Kidney (tissue), 22 donors: ENCODE measurements at places on chromosomes 11 and 22.

GRCh38 chr11:74004759-74005615 is 3.9 kb downstream of the UCP3 start:
- no peak for DNase-seq

- no peak for DNase-seq
These were observed 67.2 kb downstream of the MYO7A start for GRCh38 chr11:77195071-77195755.

DNA sequence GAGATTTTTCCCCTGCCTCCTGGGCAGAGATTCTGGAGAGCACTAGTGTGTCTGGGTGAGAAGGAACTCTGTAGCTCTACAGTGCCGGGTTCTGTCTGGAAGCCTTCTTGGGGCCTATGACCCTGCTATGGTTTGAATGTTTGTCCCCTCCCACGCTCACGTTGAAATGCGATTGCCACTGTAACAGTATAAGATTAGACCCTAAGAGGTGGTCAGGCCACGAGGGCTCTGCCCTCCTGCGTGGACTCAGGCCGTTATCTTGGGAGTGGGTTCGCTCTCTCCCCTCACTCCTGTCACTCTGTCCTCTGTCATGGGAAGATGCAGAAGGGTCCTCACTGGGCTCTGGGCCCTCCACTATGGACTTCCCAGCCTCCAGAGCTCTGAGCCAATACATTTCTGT is 3.5 kb downstream of the AP5B1 start:
- no peak for DNase-seq

DNA sequence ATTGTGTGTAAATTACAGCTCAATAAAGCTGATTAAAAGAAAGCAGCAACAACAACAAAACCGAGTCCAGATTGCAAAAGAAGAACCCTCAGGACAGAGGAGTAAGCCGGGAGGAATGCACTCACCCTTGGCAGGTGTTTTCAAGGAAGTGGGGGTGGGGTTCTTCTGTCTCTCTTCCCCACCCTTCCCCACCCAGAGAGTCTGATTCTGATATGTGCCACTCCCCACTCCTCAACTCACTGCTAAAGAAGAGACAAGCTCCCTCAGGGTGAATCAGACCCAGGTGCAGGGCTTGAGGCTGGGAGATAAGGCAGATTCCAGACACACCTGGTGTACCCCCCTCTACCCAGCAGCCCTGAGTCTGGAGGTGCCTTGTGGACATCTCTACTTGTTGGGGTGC is 38.4 kb upstream of the PHF21A start:
- no peak for DNase-seq

- DNase-seq: no peak
These were observed 3.8 kb upstream of the FDX1 start for GRCh38 chr11:110425751-110426545.

DNA sequence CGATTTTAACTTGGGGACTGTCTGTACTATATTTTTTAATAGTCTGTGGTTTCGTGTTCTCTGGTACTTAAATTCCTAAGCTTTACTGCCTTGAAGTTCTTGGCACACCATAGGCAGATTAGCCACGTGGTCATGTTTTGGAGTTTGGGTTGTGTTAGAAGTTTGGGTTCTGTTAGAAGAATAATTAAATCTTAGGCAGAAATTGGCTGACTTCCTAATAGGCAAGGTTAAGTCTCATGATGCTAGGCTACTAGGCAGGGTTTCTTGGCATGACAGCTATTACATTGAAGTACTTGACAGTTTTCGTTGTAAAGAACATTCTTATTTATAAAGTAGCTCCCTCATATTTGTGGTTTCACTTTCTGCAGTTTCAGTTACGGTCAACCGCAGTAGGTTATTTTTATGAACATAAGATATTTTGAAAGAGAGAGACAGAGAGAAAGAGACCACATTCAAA is 30.0 kb upstream of the MMP7 start:
- no peak for DNase-seq

- peak; percentile 87 for DNase-seq
These were observed 11.8 kb downstream of the LTBP3 start for GRCh38 chr11:65546217-65546958.

DNA sequence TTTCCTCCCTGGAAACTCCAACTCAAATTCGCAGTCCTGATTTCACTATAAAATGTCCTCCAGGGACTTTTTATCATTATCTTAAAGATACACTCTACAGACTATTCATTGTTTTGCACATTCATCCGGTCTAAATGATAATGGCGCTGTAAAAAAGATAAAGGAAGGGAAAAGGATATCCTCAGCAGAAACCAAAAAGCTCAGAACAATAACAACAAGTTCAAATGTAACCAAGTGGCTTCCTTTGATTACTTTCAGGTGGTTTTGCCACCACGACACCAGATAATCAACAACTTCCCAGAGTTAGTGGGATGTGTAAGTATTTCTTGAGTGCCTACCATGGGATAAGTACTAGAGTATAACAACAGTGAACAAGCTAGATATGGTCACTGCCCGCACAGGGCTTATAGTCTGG is 26.3 kb downstream of the PRCP start:
- DNase-seq: no peak

DNA sequence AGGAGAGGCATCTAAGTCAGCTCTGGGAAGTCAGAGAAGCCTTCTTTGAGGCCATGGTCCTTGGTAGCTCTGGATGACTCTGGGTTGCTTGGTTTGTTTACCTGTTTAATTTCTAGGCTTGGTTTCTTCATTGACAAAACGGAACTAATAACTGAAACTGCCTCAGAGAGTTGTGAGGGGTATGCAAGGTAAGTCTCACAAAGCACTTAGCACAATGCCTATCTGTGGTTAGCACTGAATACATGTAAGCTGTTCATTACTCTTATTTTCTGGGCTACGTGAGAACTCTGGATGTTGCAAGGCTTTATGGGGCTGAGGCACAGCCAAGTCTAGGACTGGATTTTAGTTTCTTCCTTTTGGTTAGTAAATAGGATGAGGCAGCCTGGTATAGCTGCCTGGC is 225.8 kb upstream of the NCAM1 start:
- no peak for DNase-seq

DNA sequence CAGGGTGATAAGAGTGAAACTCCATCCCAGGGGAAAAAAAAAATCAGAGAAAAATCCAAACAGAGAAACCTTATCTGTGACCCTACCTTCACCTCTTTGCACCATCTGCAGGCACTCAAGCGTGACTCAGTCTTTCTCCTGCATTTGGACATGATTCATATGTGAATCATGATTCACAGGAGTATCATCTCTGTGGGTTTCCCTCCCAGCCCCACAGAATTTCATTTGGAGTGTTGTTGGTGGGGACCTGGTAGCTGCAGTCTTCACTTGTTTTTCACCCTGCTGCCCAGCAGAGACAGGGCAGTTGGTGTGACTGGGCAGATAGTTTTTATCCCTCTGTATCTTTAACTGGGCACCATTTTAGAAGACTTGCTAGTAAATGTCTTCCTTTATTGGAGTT is 75.7 kb downstream of the DEPDC5 start:
- DNase-seq: no peak

DNA sequence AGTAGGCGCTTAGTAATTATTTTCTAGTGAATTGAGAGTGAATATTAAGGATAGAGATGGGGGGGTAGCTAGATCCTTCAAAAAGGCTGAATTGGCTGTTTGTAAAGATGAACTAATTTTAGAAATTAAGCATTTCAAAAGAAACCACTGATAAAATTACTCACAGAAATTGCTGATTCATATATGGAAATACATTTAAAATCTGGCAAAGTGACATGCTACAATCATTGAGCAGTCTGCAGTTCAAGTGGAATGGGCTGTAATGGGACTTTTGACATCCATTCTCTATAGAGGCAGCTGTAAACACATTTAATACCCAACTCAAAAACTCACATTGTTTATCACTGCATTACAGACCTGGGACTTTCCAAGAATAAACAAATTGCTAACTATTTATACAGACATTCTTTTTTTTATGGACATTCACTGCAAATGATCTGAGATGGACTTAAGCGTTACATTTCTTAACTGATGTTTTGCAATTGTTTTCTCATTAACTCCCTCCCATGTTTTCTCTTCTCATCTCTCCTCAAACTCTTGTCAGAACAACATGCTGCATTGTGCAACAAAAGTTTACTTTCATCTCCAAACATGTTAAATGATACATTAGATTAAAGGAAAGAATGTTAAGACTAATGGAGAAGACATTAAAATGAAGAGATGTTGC is 42.1 kb upstream of the MMP7 start:
- DNase-seq: no peak

DNA sequence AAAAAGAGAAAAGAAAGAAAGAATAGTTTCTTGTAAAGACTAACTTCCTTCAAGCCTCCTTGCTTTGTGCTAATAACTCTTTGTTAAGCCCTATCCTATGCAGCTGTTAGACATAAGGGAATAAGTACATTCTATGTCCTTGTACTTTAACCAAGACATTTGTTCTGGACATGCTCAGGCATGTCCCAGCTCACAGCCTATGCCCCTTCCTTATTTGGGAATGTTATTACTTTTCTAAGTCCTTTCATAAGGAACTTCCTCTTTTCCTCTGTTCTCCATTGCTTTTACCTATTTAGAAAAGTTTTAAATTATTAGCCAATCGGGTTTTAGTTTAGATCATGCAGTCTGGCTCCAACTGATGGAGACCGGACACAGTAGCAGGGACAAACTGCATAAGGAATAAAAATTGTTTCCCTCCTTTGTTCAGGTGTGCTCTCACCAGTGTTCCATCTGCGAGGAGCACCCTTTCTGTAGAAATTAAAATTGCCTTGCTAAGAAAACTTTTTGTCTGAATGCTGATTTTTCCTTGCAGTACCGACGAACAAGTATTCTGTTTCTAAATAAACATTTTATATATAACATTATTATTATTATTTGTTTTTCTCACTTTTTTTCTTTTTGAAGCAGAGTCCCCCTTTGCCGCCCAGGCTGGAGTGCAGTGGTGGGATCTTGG is 21.6 kb upstream of the SPINDOC start:
- DNase-seq: no peak

DNA sequence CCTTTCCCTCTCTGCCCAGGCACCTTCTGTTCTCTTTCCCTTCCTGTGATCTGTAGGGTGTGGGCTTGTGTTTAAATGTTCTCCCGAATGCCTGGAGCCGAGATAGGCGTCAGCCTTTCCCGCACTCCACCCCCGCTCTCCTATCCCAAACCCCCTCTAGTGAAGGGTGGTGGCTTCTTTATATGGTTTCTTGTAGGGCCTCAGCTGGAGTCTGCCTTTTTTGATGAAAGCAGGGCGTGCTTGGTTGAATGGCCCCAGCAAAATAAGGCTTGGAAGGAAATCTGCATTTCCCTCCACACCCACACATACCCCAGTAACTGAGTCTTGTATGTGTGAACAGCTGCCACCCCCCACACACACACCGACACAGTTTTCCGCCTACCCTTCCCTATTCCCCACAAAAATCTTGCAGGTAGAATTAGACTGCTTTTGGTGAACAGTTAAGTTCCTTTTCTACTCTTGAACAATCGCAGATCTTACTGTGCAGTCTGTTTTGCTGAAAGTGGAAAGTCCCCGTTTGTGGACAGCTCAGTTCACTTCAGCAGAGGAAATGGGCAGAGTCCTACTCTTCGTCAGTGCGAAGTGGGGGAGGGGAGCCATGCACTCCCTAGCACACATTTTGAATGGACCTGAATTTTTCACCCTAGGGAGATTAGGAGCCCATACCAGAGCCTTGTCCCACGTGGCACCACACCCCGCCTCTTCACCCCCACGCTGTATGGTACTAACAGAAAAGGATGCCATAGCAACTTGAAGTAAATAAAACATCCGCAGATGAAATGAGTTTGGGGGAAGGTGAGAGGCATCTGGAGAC is 25.5 kb upstream of the GRK2 start:
- DNase-seq: peak; percentile 79

DNA sequence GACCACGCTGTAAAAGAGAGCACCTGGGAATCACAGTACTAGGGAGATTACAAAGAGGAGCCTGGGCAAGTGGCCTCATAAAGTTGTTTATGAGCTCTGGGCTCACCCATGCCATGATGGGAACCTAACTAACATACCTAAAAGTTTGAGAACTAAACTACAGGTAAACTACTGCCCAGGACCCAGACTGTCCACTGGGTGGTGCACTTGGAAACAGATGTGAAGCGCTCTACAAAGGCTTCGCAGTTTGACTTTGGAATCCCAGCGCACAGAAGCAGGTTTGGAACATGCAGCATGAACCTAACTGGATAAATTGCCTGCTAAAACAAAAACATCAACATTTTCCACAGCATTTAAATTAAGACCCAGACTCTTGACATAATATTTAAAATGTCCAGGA is 418.6 kb downstream of the FAM181B start:
- DNase-seq: peak; percentile 56

DNA sequence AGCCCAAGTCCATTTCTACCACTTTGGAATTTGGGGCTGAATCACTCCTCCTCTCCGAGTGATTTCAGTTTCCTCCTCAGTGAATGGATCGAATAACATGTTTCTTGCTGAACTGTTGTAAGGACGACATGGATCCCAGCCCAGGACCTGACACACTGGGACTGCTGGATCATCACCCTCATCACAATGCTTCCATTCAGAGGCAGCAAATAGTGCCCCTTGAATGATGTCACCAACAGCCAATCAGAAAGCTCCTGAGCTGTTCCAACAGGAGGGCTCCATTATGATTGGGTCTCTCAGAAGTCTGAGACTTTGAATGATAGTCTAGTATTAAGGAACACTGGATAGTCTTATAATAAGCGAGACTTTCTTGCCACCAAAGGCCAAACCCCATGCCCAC is 158.9 kb downstream of the MYO18B start:
- no peak for DNase-seq

GRCh38 chr11:35943713-35944502 is at the start of gene LDLRAD3:
Gene LDLRAD3 (plus strand): TSS chr11:35944062. CDS start chr11:35944099, 37 bp downstream.
- peak; percentile 91 for DNase-seq

- DNase-seq: no peak
These were observed 28.6 kb downstream of the TEF start for GRCh38 chr22:41410311-41410751.

DNA sequence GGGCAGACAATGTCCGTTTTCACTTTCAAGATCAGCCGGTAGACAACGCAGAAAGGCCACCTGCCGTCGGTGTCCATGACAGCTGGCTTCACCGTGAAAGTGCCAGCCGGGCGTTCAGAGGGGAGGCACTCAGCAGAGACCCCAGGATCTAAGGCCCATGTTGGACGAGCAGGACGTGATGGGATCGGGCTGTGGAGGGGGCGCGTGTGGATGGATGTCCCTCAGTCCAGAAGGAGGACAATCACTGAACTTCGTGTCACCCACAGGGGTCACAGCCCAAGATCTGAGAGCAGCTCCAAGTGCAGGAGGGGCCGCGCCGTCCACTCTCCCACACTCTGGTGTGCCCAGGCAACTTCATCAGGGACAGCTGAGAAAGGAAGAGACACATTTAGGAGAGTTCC is 164.4 kb downstream of the BRD1 start:
- DNase-seq: no peak

- DNase-seq: peak; percentile 86
These were observed 572 bp upstream of the APLP2 start for GRCh38 chr11:130068986-130069658.
